ENCODE measurements at places on chromosomes 3 and 15. TPM values are rescaled to one million over a fixed set of nuclear protein-coding genes. Genes with fewer than 3 reads are reported as not detected.

GRCh38 chr15:33074942-33075341, 119.6 kb downstream of the FMN1 start:
- no peaks in the 10 kb centered on the region for H3K36me3 ChIP-seq
- no peak for DNase-seq
- no peak overlapping the region for H3K27ac ChIP-seq
- H3K27me3 ChIP-seq, result no peaks in the 10 kb centered on the region
- H3K4me1 ChIP-seq, result no peaks in the 10 kb centered on the region
- no peak overlapping the region for H3K4me3 ChIP-seq

Gene CFAP44
- total RNA-seq, result 1.2 TPM

Gene UROC1
- total RNA-seq, result not detected

GRCh38 chr3:27590437-27591298, 106.5 kb upstream of the SLC4A7 start:
- H3K4me1 ChIP-seq, result no peaks in the 10 kb centered on the region
- no peaks in the 10 kb centered on the region for H3K27me3 ChIP-seq
- H3K4me3 ChIP-seq, result no peak overlapping the region
- no peak overlapping the region for H3K27ac ChIP-seq

DNA sequence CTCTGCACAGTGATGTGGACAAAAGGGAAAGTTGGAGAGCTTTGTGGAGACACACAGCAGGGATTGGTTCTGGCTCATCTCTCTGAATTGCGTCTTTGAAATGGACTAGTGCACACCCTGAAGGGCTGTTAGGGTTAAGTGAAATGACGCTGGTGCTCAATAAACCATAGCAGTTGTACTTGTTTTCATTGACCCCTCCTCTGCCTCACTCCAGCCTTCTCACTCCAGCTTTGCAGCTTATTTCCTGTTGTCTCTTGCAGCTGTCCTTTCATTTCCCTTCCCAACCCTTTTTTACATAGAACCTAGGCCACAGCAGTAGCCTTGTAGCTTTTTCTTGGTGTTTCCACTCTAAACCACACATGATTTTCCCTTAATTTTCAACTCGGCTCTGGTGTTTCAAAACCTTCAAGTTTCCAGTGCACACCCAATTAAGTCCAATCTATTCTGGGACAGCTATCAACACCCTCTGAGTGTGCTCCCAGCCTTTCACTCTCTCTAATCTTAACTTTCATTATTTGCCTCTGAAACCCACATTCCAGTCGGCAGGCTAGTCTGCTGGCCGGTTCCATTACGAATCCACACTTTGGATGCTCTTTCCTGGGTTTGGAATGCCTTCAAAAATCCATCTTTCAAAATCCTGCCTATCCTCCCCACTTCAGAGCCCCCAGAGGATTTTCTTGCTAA, 6.4 kb downstream of the C3orf52 start:
- H3K27ac ChIP-seq, result no peak overlapping the region
- H3K36me3 ChIP-seq, result no peaks in the 10 kb centered on the region
- peaks cover 5% of the 10 kb centered on the region for H3K4me1 ChIP-seq
- no peaks in the 10 kb centered on the region for H3K27me3 ChIP-seq

Measured in K562 (cell line).